ENCODE measurements at places on chromosomes 5 and 9. TPM values are rescaled to one million over a fixed set of nuclear protein-coding genes. Genes with fewer than 3 reads are reported as not detected.

Gene FBLL1
- polyA plus RNA-seq = 1.1 TPM

Gene AQP3
- 44.1 TPM for polyA plus RNA-seq

DNA sequence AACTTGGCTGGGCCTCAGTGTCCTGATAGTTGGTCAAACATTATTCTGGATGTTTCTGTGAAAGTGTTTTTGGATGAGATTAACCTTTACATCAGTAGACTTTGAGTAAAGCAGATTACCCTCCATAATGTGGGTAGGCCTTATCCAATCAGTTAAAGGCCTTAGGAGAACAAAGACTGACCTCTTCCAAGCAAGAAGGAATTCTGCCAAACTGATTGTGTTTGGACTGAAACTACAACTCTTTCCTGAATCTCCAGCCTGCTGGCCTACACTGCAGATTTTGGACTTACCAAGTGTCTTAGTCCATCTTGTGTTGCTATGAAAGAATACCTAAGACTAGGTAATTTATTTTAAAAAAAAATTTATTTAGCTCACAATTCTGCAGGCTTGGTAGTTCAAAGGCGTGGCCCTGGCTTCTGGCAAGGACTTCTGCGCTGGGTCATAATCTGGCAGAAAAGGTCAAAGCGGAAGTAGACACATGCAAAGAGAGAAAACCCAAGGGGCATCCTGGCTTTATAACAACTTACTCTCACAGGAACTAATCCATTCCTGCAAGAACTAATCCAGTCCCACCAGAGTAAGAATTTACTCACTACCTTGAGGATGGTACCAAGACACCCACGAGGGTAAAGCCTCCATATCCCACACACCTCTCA, 8.6 kb upstream of the ARHGEF37 start:
- DNase-seq = no peak

GRCh38 chr5:175021841-175022625, 297.7 kb downstream of the MSX2 start:
- DNase-seq = no peak

GRCh38 chr5:143341807-143342570, 61.5 kb downstream of the NR3C1 start:
- DNase-seq = no peak

DNA sequence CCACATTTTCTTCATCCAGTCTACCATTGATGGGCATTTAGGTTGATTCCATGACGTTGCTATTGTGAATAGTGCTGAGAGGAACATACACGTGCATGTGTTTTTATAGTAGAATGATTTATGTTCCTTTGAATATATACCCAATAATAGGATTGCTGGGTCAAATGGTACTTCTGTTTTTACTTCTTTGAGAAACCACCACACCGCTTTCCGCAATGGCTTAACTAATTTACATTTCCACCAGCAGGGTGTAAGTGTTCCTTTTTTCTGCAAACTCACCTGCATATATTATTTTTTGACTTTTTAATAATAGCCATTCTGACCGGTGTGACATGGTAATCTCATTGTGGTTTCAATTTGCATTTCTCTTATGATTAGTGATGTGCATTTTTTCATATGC, 82.2 kb upstream of the RFX3 start:
- DNase-seq = no peak

DNA sequence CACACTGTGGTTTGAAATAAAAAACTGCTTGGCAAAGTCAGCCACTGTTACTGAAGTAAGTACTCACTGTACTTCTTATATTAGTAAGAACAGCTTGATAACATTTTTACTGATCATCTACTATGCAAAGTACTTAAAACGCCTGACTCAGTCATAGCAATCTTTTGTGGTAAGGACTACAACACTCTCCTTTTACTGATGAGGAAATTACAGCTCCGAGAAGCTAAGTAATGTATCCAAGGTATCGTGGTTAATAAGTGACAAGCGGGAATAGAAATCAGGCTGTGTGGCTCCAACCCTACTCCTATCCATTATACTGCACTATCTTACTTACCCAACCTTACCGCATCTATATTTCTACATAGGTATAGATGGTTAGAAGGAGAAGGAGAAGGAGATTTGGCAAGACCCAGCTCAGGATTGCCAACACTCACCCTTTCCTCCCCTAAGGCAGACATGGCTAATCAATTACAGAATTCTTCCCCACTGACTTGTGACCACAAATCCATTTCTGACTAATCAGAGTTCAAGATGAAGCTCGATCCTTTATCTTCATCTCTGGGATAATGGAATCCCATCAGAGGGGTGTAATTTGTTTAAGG, 281.4 kb downstream of the SPOCK1 start:
- no peak for DNase-seq
